Eye (tissue), 1 donor: ENCODE measurements at places on chromosomes 3 and 15.

- DNase-seq: peak; percentile 54
Observed at GRCh38 chr15:85025516-85026251, 44.0 kb downstream of the PDE8A start.

GRCh38 chr3:150341891-150342290, 66.2 kb upstream of the TSC22D2 start:
- no peak for DNase-seq

- no peak for DNase-seq
Observed at GRCh38 chr3:60501314-60501713, 749.9 kb downstream of the FHIT start.

- DNase-seq: peak; percentile 4
Observed at GRCh38 chr3:45712434-45713110, 23.4 kb downstream of the SACM1L start.

DNA sequence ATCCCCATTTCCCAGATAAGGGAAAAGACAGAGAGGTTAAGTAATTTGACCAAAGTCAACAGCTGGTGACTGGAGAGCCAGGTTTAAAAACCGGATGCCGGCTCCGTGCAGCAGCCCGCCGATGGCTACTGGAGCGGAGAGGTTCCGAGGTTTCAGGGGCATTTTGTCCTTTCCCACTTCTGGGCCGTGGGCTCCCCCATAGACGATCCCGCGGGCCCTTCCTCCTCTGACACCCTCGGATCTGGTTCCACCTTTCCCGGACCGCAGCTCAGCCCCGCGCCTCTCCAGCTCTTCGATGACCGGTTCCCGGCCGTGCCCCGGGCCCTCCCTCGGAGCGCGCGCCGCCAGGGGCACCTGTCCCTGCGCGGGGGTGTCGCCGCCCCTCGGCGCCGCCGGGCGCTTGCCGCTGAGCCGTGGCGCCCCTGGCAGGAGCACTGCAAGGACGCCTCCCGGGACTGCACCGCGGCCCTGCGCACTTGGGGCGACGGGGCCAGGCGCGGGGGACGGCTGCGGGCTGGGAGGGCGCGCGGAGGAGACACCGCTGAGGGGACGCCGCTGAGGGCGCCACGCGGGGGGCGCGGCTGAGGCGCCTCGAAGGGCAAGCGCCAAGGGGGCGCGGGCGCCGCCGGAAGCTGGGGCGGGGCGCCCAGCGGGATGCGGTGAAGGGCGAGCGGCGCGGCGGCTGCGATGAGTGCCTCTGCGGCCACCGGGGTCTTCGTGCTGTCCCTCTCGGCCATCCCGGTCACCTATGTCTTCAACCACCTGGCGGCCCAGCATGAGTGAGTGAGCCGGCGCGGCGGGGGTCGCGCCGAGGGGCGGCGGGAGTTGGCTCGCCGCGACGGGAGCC, at the start of gene TM6SF1:
Gene TM6SF1, plus strand, starts transcription at position 652 of the 847 bp plus-strand sequence. Its CDS starts 36 bp downstream, at position 688.
- peak; percentile 50 for DNase-seq

DNA sequence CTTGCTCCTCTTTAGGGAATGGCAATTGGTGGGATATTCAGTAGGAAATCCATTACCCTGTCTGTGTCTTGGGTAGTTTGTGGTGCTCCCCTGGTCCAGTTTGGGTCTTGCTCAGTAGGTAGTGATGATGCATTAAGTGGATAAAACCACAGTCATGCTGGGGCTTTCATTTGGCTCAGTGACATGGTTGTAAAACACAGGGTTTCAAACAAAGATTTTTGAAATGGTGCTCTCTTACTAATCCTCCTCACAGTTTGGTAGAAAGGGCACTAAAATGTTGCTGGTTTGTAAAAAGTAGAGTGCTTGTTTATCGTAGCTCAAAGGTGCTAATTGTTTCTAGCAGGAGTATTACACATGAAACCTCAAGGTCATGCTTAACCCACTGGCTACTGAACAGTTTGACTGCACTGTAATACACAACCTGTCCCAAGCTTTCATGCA, 22.9 kb downstream of the BBX start:
- no peak for DNase-seq

DNA sequence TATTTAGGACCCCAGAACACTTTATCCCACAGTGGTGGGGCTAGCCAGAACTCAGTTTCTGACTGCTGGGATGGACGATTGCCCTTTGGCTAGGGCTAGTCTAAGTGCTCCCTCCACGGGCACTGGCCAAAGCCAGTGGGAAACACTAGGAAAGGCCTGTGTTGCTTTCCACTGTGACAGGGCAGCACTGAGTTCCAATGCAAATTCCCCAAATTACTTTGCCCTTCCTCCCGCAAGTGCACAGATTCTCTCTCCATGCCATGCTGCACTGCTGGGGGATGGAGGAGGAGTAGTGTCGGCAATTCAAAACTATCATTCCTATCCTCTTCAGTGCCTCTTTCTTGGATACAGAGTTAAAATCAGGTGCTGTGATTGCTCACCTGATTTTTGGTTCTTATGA, 100.0 kb downstream of the SH3GL3 start:
- no peak for DNase-seq

DNA sequence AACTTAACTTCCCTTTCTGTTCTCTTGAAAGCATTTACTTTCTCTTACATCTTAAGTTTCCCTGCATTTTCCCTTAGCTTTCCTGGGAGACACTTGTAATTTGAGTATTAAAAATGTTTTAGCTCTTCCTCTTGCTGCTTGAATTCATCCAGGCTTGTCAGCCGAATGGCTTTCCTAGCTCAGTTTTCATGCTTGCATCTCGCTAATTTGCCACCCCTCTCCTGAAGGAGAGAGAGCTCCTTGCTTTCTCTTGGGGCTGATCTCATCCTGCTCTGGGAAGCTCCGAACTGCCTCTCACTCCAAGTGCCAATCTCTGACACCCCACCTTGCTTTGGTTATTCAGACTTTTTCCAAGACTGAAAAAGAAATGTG, 374.6 kb upstream of the TBL1XR1 start:
- DNase-seq: no peak

DNA sequence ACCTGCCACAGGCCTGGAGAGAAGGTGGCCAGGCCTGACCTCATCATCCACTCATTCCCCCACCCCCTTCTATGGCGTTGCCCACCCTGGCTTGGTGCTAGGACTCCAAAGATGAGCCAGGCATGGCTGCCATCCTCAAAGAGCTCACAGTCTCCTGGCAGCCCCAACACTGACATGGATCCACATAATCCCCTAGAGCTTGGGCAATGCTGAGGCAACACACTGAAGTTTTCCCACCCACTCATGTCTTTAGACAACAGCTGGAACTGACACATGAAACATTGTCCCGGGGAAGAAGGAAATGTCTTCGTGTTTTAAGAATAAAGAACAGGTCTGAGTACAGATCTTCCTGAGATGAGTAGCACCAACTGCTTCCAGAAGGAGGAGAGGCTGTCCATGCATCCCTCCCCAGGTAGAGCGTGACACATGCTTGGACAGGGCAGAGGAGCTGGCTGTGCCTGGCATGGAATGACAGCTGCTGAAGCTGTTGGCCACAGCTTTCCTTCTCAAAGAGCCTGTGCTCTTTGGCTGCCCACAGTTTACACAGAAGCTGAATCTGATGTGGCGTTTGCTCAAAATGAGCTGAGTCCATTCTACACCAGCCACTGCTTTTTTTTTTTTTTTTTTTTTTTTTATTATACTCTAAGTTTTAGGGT, 70.1 kb downstream of the HOMER2 start:
- DNase-seq: no peak

- no peak for DNase-seq
Observed at GRCh38 chr3:124283652-124284023, 291.7 kb upstream of the ROPN1 start.

- DNase-seq: peak; percentile 73
Observed at GRCh38 chr3:149395107-149396089, 17.9 kb upstream of the TM4SF1 start.

- DNase-seq: no peak
Observed at GRCh38 chr3:177410730-177411129, 213.4 kb upstream of the TBL1XR1 start.
